ENCODE measurements at places on chromosomes 1 and 21.

- DNase-seq: no peak
These were observed 94.6 kb upstream of the TENT5C start for GRCh38 chr1:117511273-117511672.

GRCh38 chr1:183306317-183307042 is 111.7 kb downstream of the NMNAT2 start:
- DNase-seq: no peak

DNA sequence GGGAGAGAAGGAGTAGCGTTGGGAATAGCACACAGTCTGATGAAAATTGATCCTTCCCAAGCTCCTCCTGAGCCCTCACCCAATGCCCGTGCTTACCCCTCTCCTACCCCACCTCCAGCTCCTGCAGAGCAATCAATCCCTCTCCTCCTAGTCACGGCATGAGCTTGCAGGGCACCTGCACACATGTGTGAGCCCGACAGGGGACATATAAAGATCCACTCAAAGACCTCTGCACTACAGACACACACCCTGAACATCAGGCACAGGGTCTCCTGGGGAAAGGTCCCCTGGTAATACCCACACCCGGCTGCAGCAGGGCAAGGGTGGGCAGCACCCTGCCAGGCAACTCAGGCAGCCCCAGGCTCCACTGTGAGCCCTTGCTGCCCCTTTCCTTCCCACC is 426 bp downstream of the VSIG8 start:
- no peak for DNase-seq

GRCh38 chr1:160707236-160708064 is 4.2 kb downstream of the CD48 start:
- DNase-seq: no peak

- no peak for DNase-seq
These were observed 254.1 kb upstream of the IRF2BP2 start for GRCh38 chr1:234864116-234864515.

- no peak for DNase-seq
These were observed 134.7 kb upstream of the TNR start for GRCh38 chr1:175877939-175878737.

- DNase-seq: no peak
These were observed 38.8 kb upstream of the ADORA3 start for GRCh38 chr1:111542187-111542586.

DNA sequence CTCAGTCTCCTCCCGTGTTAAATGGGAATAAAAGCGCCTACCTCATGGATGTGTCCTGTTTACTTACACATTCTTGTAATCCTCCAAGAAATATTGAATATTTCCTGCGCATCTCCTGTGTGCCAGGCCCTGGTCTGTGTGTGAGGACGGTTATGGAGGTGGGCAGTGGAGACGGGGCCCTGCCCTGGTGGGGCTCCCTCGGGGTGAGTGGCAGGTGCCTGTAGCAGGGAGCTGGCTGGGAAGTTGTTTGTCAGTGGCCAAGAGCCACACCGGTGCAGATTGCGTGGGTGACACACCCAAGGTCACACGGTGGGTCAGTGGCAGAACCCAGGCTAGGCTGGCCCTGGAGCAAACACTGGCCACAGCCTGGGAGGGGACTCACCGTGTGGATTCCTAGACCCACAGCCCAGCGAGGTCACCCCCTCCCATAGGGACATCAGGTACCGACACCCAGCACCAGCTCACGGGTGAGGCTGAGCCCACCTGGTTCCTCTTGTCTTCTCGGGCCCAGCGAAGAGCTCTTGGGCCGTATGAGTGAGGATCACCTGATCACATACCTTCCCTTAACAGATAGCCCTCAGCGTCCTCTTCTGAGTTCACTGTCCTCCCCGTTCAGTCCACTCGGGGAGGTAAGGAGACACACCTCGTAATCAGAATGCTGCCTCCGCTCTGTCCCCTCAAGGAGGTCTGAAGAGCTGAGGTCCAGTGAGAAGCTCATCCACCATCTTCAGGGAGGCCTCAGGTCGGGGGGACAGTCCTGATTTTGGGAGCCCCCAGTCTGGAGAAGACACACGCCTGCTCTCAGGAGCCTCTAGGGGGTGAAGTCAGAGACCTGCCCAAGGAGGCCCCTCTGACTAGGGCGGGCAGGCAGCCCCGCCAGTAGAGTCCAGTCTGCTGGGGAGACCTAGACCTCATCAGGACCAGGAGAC is 349.6 kb downstream of the MATN1 start:
- no peak for DNase-seq

GRCh38 chr1:43274125-43274803 is 4.5 kb downstream of the TMEM125 start:
- DNase-seq: no peak

DNA sequence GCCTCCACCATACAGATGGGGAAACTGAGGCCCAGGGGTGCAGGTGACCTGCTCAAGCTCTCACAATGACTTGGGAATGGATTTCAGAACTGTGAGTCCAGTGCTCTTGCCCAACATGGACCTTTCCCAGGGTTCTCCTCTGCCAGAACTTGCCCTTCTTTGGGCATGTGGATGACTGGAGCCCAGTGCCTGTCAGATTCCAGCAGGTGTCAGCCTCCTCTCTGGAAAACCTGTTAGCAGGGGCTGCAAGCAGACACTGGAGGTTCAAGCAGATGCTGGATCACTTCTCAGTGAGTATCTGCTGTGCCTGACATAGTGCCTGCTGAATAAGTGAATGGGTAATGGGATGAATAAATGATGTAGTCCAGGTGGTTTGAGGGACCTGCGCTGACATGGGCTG is 314.2 kb upstream of the POU3F1 start:
- no peak for DNase-seq

GRCh38 chr1:184647471-184647870 is 107.2 kb downstream of the EDEM3 start:
- no peak for DNase-seq

DNA sequence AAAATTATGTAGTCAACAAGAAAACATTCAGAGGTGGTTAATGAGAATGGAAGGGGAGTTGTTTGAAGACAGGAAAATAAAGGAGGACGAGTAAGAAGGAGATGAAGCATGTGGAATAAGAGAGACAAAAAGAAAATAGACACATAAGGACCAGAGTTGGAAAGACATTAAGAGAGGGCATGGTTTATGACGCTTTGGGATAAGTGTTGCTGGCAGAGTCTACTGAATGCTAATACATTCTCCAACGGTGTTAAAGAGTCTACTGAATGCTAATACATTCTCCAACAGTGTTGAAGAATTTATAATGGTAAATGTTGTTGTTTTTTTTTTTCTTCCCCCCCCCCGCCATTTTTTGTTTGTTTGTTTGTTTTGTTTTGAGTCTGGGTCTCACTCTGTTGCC is 13.1 kb downstream of the PRKAA2 start:
- no peak for DNase-seq

DNA sequence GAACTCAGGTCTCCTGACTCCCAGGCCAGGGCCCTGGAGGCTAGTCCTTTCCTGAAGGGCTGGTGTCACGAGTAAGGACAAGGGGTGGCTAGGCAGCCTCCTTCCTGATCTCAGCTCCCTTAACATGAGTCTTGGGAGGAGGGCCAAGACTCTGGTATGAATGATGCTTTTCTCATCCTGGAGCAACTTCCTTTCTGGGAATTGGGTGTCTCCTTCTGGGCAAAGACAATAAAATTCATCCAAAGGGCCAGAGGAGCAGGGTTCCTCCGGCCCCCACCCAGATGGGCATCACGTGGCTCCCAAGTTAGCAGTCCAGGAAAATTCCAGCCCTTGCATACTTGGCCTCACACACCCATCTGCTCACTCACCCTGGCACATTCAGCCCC is at the start of gene FAM167B:
TSS of gene FAM167B (plus strand) at position 335 of the 386 bp plus-strand sequence. CDS start 200 bp downstream, outside the sequence.
- no peak for DNase-seq

GRCh38 chr1:4010814-4011605 is 110.9 kb upstream of the C1orf174 start:
- DNase-seq: no peak

DNA sequence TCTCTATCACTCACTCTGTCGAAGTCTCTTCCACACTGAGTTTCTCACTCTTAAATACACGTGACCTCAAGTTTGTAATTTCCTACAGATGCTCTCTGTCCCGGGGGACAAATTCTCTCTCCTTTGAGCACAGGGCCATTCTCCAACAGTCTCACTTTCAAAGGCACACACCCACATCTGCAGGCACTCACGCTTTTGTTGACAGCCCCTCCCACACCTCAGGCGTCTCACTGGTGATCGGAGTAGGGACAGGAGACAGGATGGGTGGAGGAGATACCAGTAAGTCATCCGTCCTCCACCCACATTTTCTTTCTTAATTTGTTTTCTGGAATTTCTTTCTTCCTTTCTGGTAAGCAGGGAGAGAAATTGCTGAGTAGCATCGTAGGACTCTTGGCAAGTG is 40.6 kb upstream of the GREM2 start:
- DNase-seq: no peak

DNA sequence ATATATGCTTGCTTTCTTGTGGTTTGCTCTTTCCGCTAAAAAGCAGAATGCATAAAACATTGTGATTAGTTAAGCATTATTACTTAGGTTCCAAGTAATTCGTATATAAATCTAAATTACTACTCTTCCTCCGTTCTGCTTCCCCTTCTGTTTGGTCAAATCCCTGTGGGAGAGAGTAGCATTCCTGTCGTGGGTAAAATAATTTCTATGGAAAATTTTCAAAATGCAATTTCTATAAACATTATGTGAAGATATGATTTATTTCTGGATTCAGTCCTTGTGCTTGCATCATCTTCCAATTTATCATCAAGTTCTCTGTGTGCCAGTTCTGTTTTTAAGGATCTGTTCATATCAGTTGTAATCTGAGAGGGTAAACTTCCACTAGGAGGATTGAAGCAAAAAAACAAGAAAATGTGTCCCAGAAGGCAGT is 7.2 kb upstream of the WARS2 start:
- no peak for DNase-seq

DNA sequence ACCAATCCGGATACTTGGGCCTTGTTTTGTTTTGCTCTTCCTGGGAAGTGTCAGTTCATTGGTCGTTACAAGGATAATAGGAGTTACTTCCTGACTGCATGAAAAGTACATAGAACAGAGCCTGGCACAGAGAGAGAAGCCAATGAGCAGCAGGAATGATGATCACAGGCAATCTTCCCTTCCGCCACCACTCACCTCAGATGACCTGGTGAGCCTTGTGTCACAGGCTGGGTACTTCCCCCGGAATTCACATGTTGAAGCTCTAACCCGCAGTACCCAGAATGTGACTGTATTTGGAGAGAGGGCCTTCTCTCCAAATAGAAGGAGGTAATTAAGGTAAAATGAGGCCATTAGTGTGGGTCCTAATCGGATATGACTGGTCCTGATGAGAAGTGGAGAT is 18.8 kb upstream of the GPR137B start:
- no peak for DNase-seq

DNA sequence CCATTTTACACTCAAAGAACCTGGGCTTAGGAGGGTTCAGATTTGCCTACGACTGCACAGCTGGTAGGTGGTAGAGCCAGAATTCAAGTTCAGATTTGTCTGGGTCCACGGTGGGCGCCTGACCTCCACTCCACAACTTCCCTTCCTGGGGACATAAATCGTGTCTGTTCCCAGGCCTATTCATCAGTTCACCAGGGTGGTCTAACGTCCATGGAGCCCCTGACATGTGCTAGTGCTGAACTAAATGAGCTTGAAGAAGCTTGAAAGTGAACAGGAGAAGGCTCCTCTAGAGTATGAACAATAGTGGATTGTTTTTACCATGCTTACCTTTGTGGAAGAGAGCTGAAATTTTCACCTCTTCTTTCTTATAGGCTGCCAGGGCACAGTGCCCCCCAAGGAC is 32.5 kb upstream of the KIF1B start:
- DNase-seq: no peak

DNA sequence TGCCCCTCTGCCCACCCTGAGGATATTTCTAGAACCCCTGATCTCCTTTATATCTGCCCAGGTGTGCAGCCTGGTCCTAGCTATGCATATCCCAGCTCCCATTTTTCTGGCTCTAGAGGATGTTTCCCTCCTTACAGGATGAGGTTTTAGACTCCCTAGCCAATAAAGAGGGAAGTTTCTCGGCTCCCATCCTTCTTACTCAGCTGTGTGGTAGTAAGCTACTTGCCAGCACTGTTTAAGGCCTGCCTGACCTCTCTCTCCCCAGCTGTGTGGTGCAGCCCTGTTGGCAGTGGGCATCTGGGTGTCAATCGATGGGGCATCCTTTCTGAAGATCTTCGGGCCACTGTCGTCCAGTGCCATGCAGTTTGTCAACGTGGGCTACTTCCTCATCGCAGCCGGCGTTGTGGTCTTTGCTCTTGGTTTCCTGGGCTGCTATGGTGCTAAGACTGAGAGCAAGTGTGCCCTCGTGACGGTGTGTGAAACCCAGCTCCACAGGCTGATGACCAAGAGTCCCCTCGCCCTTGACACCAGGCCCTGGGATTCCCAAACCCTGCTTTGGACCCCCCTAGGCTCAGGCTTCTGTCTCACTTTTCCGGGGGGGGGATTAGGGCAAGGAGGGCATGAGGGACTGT is 7.8 kb upstream of the P3R3URF start:
- no peak for DNase-seq

GRCh38 chr21:36297406-36297937 is 22.5 kb upstream of the MORC3 start:
- no peak for DNase-seq

DNA sequence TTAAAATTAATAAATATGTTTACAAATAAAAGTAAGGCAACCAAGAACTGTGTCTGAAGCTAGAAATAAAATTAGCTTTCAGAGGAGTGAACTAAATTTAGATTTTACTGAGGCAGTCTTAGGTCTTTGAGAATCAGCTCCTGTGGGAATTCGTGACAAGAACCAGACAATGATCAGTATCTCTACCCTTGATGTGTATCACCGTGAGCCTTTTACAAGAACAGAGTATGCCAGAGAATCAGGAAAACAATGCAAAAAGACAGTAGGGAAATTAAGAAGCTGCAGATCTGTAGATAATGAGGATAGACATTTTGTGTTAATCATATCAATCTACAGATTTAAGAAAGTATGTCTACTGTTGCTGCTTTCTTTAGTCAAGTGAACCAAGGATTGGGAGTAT is 351.0 kb downstream of the COL11A1 start:
- DNase-seq: no peak

DNA sequence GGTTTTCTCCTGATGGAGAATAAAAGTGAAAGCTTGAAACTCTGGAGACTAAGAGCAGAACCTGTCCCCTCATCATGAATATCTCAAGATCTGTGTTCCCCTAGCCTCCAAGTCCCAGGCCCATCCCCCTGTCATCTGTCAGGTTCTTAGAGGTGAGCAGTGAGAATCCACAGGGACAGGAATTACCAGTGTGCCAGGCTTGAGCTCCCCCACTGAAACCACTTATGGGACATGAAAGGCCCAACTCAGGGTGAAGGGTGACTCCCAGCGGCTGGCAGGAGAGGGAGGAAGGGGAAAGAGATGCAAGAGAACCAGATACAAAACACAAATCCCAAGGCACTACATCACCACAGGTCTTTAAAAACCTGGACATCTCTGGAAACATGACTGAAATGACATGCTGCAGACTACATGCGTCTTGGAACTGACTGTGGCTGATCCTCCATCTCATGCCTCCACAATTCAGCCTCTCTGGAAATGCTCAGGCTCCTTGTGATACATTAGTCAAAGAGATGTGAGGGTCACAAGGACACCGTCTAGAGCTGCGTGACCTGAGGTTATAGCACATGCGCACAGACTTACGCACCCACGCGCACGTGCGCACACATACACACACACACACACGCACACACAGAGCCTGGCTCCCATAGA is 6.8 kb upstream of the LY9 start:
- DNase-seq: no peak
